ENCODE measurements at places on chromosomes 3 and 15. TPM values are rescaled to one million over a fixed set of nuclear protein-coding genes. Genes with fewer than 3 reads are reported as not detected.
A peak's percentile ranks its signal among the peaks of the same experiment; 100 is the strongest.

SCAANT1 gene
- total RNA-seq: not detected

SHC4 gene
- total RNA-seq: 0.17 TPM

NCEH1 gene
- total RNA-seq: 5.4 TPM

LRRC49 gene
- 4.9 TPM for total RNA-seq

EEF1AKMT4 gene
- 3.0 TPM for total RNA-seq

INSYN1 gene
- total RNA-seq: not detected

GOLGA8J gene
- not detected for total RNA-seq

ASTE1 gene
- 5.7 TPM for total RNA-seq

IL16 gene
- total RNA-seq: 3.6 TPM

LZTFL1 gene
- 16.8 TPM for total RNA-seq

KCNMB3 gene
- 3.9 TPM for total RNA-seq

PTX3 gene
- total RNA-seq: 466 TPM

DUOX1 gene
- total RNA-seq: not detected

DNA sequence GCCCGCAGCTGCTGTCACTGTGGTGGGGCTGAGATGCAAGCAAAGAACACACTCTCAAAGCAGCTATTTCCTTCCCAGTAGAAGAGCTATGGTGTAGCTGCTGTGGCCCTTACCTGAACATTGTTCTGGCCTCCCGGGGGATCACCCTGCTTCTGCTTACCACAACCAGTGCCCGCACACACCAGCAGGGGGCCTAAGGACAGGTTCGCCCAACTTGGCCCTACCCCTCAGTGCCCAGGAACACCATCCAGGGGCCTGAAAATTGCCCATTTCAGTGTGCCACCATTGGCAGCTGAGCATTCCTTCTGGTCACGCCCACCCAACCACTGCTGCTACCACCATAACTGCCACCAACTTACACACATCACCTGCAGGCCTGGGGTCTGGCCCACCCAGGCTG, 113.0 kb downstream of the TP63 start:
- DNase-seq: no peak

GRCh38 chr3:194780706-194781105, 95.0 kb downstream of the FAM43A start:
- DNase-seq: no peak

- no peak for DNase-seq
Observed at GRCh38 chr3:64265646-64266045, 40.4 kb upstream of the PRICKLE2 start.

DNA sequence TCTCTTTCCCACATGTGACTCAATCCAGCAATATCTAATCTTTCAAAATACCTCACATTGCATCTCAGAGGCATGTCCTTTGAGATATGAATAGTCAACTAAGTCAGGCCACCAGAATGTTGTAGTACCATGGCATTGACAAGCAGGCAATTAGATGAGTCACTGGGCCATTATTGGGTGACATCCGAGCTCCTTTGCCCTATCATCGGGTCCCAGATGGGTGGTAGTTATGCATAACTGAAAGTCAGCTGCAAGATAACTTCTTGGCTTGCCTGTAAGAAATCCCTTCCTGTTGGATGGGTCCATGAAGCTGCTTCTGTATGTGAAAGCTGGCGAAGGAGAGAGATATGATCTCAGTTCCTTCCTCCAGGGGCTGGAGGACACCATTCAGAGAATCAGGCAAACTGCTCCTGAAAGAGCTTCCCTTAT, 32.8 kb downstream of the ARRDC4 start:
- DNase-seq: no peak

- peak; percentile 49 for DNase-seq
Observed at GRCh38 chr3:14680716-14681115, 5.8 kb downstream of the C3orf20 start.

GRCh38 chr3:14823393-14823792, 4.6 kb downstream of the FGD5 start:
- peak; percentile 78 for DNase-seq

GRCh38 chr3:184742676-184743135, 30.8 kb upstream of the MAGEF1 start:
- DNase-seq: no peak

GRCh38 chr3:43326891-43327581, 40.7 kb downstream of the SNRK start:
- no peak for DNase-seq

- DNase-seq: no peak
Observed at GRCh38 chr15:59298225-59298853, 74.3 kb downstream of the MYO1E start.

DNA sequence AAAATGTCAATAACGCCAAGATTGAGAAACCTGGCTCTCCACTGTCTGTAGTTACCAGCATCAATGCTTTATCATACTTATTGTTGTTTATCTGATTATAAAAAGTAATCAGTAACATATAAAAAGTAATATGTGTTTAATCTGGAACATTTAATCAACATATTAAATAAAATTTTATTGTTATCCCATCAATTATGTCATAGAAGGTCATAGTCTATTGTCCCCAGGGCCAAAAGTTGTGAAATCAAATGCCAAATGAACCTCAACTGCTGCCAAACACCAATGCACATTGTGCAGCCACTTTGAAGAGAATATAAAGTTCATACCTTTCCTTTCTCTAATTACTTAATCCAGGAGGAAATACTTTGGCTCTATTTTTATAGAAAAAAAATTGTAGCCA, 106.6 kb downstream of the EOMES start:
- DNase-seq: no peak

DNA sequence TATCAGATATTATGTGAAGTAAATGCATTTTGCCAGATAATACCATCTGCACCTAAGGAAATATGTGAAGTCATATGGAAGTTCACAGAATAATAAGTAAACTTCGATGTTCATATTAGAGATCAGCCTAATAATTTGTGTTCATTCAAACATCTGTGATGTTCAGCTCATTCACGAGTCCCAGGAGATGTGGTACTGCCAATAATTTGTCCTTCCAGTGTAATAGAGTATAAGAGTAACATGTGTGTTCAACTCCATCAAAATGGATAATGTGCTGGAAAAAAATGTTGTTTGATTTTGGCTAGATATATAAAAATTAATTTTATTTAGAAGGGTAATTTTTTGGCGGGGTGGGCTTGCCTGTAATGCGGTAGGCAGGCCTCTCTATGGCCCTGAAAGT, 75.4 kb upstream of the ARL6 start:
- DNase-seq: no peak

DNA sequence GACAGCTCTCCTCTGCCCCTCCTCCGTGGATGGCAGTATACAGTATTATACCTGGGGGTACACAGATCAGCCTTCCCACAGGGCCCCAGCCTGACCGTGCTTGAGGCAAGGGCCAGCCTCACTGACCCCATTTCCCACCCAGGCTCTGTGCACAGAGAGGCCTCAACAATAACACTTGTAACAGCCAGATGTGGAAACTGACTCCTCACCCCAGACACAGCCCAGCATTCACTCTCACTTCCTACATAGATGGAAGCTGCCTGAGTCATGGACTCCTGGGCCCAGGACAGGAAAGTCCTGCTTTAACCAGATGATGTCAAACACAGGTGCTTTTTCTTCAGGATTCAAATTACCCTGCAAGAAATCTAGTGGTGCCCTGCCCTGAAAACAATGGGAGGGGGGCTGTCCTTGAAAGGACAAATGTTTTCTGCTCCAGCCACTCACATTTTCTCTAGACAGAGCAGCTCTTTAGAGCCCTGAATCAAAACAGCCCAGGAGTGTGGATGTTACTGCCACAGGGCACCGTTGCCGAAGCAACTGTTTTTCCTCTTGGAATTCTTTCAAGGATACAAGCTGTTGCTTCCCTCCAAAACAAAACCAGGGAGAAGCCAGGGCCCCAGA, 16.4 kb downstream of the CCDC12 start:
- DNase-seq: peak; percentile 95

- no peak for DNase-seq
Observed at GRCh38 chr3:46865031-46865507, 1.8 kb upstream of the MYL3 start.

GRCh38 chr3:54818486-54818885, 109.4 kb downstream of the LRTM1 start:
- DNase-seq: no peak

GRCh38 chr3:183290216-183290615, 37.2 kb downstream of the B3GNT5 start:
- DNase-seq: no peak

DNA sequence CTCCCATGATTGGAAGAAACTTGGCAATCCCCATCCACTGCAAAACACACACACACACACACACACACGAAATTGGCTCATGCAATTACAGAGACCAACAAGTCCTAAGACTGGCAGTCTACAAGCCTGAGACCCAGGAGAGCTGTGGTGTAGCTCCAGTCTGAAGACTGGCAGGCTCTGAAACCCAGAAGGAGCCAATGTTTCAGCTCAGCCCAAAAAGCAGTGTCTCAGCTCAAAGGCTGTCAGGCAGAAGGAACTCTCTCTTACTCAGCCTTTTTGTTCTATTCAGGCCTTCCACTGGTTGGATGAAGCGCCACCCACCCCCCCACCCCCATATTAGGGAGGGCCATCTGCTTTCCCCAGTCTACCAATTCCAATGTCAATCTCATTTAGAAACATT, 32.1 kb downstream of the MESD start:
- DNase-seq: no peak

- no peak for DNase-seq
Observed at GRCh38 chr15:91456251-91456718, 356.2 kb downstream of the SV2B start.

DNA sequence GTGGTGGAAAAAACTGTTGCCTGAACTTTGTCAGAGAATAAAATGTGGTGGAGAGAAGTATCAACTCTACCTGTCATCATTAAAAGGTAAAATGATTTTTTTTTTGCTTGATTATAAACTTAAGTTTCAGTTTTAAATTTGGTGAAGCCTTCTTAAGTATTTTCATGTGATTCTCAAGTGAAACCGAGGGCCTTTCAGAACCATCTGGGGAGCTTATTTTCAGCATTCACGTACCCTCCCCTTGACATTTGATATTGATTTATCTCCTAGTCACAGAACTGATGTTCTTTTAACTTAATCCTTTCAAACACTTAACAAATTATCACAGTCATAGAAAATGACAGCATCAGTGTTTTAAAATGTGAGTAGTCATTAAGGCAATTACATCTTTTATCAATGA, 38.5 kb downstream of the HPS3 start:
- DNase-seq: no peak

GRCh38 chr3:45205126-45205525, 21.0 kb downstream of the TMEM158 start:
- DNase-seq: no peak

GRCh38 chr3:4771243-4771642, 208.0 kb upstream of the BHLHE40 start:
- no peak for DNase-seq

GRCh38 chr3:185677146-185677829, 91.2 kb downstream of the SENP2 start:
- peak; percentile 91 for DNase-seq

GRCh38 chr3:36871379-36872126, 73.3 kb downstream of the TRANK1 start:
- DNase-seq: no peak

GRCh38 chr3:50405249-50405648, 45.9 kb upstream of the TMEM115 start:
- DNase-seq: peak; percentile 35

GRCh38 chr15:38414357-38414756, 39.6 kb upstream of the FAM98B start:
- DNase-seq: peak; percentile 73

- DNase-seq: no peak
Observed at GRCh38 chr3:157920822-157921700, 185.2 kb downstream of the SHOX2 start.

GRCh38 chr3:188279502-188280335, 125.8 kb downstream of the LPP start:
- DNase-seq: no peak

DNA sequence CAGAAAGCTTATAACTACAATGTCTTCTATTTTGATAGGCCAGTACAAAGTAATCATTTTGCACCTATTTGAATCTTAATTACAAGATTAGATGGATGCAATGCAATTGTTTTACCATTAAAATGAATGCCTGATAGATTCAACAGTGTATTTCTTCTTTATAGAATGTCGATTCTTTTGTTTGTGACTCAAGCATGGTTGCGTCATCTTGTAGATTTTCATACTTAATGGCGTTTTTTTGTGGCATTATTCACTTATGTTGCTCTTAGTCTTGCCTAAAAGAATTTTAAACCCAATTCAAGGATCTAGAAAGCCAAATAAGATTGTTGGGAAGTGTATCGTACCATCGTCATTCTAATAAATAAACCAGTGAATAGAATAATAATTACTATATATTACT, 21.4 kb downstream of the ZBTB38 start:
- no peak for DNase-seq

GRCh38 chr3:195260280-195260905, 10.6 kb downstream of the XXYLT1 start:
- DNase-seq: peak; percentile 55
